ENCODE measurements at places on chromosomes 16 and 17.
A peak's percentile ranks its signal among the peaks of the same experiment; 100 is the strongest.

- DNase-seq, result peak; percentile 46
Observed at GRCh38 chr17:34760931-34761495, 181.6 kb downstream of the TMEM132E start.

DNA sequence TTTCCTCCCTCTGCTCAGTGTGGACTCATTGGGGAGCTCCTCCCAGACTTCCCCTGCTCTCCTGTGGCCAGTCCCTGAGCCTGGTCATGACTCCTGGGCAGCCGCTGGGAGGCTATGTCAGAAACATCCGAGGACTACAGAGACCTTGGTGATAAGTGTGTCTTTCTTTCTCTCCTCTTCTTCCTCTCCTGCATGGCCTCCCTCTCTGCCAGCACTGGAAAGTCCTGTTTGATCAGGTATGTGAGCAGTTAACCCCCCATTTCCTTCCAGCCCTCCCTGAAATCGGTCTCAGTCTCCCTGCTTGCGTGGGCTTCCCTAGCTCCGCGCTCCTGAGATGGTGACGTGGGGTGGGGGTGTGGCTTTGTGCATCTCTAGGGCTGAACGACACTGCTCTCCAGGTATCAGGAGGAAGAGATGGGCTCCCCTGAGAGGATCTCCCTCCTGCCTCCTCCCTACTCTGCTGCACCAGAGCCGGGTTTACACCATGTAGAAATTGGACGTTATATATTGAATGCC lies 2.1 kb downstream of the RHBDL3 start:
- no peak for DNase-seq

DNA sequence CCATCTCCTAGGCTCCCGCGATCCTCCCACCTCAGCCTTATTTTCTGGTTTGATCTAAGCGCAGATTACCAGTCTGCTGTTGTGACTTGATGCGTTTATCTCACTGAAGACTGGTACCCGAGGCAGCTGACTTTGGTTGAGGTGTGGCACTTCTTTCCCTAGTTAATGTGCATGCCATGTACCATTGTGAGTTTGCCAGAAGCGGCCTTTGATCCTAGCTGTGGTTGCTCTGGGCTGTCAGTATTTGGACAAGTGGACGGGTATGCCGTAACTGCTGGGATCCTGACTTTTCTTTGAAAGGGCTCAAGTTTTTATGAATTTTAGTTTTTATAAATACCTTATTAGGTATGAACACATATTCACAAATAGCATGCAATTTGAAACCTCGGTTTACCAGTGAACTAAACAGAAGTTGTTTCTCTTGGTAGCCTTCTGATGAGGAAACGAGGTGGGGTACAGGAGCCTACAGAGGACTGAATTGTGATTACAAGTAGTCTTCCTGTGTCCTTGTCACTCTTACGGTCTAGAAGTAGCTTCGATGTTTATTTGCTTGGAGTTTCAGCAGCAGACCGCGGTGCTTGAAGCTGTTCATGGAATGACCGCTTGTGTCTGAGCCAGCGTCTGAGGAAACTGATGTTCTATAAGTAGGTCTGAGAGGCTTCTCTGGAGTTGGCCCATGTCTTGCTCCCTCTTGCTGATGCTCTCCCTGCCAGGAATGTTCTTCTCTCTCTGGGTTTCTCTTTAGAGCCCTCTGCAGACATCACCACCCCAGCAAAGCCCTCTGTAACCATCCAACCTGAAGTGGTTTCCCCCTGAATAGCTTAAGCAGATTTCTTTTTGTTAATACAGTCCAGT lies 40.0 kb downstream of the SEC14L1 start:
- DNase-seq, result no peak

GRCh38 chr17:74814453-74814852 lies 38.3 kb upstream of the NAT9 start:
- DNase-seq, result no peak

DNA sequence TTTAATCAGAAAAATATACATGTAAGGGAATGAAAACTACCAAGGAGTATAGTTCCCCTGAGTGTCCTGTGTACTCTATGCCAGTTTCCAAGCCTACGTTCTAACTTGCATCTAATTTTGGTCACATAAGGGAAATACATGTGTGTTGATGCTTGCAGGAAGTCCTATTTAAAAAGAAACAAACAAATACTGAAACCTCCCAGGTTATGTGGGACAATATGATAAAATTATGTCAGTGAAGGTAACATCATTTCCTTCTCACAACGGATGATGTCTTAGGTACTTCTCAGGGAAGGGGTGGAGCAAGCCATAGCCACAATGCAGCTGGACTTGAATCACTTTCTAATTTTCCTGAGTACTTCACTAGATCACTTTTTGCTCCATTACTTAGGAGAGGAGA lies 115.9 kb downstream of the ZFHX3 start:
- DNase-seq, result no peak

GRCh38 chr16:4208341-4208751 lies 33.5 kb downstream of the SRL start:
- no peak for DNase-seq

DNA sequence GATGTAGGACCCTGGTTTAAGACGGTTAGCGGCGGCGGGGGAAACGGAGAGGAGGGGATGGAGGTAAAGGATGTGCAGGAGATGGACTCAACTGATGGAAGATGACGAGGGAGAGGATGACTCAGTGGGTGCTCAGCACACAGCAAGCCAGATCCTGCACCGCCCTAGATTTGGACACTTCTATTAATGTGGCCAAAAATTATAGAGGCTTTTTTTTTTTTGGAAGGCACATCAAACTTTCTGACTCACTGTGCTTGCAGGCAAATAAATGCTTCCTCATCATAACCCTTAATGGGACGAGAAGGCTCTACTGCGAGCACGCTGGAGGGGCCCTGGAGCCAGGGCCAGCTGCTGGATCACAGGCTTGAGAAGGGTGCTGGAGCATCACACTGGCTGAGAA lies 36.0 kb downstream of the RTN4RL1 start:
- no peak for DNase-seq

- no peak for DNase-seq
Observed at GRCh38 chr16:59210955-59211541, 476.9 kb upstream of the GOT2 start.

DNA sequence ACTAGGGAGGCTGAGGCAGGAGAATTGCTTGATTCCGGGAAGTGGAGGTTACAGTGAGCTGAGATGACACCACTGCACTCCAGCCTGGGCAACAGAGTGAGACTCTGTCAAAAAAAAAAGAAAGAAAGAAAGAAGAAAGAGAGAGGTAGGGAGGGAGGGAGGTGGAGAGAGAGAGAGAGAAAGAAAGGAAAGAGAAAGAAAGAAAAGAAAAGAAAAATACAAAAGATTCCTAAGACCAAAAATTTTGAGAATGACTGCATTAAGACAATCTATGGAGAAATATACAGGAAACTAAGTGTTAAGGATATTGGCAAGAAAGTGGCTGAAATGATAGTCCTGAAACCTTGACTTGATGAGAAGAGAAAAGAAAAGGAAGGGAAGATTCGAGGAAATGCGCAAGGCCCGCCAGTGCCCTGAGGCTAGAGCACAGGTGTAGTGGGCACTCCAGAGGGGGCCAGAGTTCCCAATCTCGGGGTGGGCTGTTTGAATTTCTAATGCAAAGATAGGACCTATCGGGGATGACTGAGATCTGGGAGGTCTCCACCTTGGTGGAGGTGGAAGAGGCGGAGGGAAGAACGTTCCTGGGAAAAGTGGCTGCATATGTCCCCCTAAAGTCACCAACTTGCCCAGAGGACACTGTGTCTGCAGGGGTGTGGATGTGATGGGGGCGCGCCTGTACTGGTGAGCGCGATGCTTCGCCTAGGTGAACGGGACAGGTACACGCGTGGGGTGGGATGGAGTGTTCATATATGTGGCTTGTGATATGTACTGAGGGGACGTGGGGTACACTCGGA lies 654 bp upstream of the SCNN1B start:
- DNase-seq, result no peak
